ENCODE measurements at places on chromosomes 6 and 20.

- no peak for DNase-seq
Measured at GRCh38 chr20:34988191-34988540, 32.5 kb downstream of the MYH7B start.

GRCh38 chr6:38143191-38144150 lies 323.9 kb downstream of the ZFAND3 start:
- no peak for DNase-seq

GRCh38 chr6:19535351-19535750 lies 301.8 kb upstream of the ID4 start:
- no peak for DNase-seq

GRCh38 chr20:62699741-62700140 lies 8.9 kb upstream of the NTSR1 start:
- DNase-seq, result no peak

DNA sequence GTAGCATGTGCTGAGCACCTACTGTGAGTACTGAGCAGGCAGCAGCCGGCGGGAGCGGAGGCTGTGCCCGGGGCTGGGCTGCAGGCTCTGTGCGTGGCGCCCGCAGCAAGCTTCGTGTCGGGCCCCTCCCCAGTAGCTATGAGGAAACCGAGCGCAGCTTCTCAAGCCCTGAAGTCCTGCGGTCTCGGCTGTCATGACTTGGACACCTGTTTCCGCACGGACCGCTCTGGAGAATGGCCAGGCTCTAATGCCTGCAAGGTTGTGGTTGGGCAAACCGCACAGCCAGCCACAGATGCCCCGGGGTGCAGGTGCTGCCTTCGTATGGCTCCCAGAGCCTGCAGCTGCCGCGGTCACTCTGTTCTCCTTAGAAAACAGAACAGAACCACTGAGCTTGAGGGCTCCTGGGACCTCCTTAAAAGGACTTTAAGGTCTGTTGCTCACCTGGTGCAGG lies 33.7 kb downstream of the PYGB start:
- no peak for DNase-seq

- DNase-seq, result no peak
Measured at GRCh38 chr6:52393780-52394179, 26.4 kb upstream of the EFHC1 start.
